Heart left ventricle (tissue), 16 donors: ENCODE measurements at places on chromosomes 4 and X. TPM values are rescaled to one million over a fixed set of nuclear protein-coding genes. Genes with fewer than 3 reads are reported as not detected.
A peak's percentile ranks its signal among the peaks of the same experiment; 100 is the strongest.

The TDO2 gene
- total RNA-seq = not detected

The SHROOM4 gene
- total RNA-seq = 10.8 TPM

The SEPTIN6 gene
- 36.4 TPM for total RNA-seq

DNA sequence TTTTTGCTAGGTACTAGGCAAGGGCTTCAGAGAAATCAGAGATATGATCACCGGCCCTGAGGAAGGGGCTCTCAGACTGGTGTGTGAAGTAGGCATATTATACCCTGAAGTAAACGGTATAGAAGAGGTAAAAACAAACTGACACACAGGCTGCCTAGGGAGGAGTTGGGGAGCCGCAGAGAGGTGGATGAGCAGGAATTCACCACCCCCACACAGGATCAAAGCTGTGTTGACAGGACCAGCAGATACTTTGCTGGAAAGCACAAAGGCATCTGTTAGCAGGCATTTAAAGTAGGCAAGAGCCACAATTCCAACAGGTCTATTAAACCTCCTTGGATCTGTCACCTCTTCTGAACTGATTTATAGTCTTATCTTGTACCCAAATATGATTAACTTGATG, 71.8 kb upstream of the GPR34 start:
- H3K27ac ChIP-seq = no peak overlapping the region
- no peak overlapping the region for H3K4me3 ChIP-seq
- H3K4me1 ChIP-seq = no peaks in the 10 kb centered on the region
- H3K36me3 ChIP-seq = no peaks in the 10 kb centered on the region

DNA sequence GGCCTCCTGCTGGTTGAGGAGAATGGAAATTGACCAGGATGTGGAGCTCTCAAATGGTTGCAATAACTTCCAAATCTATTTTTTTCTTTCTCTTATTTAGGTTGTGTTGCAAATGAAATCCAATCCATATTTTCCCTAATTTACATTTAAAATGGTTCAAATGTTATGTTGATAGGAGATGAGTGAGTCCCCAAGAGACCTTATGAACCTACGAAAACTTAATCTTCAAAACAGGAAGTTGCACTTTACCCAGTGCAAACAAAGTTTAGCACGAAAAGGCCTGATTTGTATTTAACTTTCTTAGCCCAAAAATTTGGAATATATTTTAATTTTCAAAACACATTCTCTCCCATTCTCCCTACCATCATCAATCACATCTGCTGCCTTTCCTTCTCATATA, 59.3 kb upstream of the NDP start:
- H3K4me3 ChIP-seq = no peak overlapping the region
- no peak for DNase-seq
- no peaks in the 10 kb centered on the region for H3K4me1 ChIP-seq

DNA sequence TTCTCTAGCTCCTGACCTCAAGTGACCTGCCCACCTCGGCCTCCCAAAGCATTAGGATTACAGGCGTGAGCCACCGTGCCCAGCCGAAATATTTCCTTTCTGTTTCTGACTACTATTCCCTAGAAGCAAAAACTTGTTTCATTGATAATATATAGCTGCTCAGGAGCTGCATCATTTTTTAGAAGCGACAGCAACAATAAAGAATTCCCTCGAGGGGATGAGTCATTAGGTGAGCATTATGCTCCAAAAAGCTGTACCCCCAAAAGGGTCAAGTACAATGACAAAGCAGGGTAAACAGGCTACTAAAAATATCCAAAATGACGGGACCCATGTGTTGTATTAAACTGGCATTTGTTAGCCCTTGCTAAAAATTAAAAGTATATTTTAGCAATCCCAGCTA, 67.0 kb downstream of the RBM47 start:
- H3K27me3 ChIP-seq = no peaks in the 10 kb centered on the region
- no peak overlapping the region for H3K27ac ChIP-seq
- no peaks in the 10 kb centered on the region for H3K36me3 ChIP-seq
- H3K4me1 ChIP-seq = no peaks in the 10 kb centered on the region
- H3K4me3 ChIP-seq = no peak overlapping the region

DNA sequence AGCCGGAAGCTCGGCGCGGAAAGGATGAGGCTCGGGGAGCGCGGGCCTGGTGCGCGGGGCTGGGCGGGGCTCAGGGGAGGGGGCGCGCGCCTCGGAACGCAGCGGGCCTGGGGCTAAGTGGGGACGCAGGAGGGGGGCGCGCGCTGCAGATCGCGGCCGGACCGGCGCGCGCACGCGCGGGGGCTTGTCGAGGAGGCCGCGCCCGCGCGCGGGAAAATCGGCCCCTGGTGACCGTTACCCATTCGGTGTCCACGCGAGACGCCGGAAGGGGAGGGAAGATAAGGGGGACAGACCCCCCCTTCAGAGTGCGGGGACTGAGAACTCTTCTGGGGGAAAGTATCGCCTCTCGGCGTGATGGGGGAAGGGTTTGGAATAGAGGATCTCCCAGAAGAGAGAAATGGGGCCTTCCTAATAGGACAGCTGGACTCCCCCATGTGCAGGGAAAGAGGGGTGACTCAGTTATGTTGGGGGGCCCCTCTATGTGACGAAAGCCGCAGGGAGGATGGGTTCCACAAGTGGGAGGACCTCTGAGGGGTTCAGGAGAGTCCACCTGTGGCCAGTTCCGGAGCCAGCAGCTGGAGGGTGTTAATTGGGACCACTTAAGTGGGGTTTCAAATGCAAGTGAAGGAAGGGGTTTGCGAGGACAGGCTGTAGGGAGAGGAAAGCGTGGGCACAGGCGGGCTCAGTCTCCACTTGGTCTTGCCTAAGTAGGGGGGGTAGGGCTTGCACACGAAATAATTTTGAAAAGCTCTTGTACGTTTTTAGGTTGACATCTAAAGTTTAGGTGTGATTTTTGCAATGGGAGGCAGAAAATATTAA, 584 bp downstream of the SUV39H1 start:
- H3K4me1 ChIP-seq = no peaks in the 10 kb centered on the region
- H3K27me3 ChIP-seq = no peaks in the 10 kb centered on the region
- no peak overlapping the region for H3K27ac ChIP-seq
- H3K36me3 ChIP-seq = peaks cover 19% of the 10 kb centered on the region
- peak; percentile 23 for DNase-seq
- peak overlapping the region; percentile 61 for H3K4me3 ChIP-seq

DNA sequence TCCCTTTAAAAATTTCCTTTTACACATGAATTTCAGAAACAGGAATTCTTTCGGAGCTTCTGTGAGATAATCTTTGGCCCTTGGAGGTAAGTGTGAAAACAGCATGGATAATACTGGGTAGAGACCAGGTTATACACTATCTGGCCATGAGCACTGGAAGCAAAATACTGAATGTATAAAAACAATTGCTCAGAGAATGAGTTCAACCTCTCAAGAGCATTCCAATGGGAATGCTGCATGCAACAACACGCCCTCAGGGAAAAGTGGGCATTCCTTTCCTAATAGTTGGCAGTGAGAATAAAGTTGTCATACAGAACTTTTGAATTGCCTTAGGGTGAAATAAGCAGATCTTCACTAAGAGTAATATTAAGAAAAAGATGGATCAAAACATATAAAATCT, 574.8 kb upstream of the DIPK2B start:
- H3K27ac ChIP-seq = peak overlapping the region; percentile 35
- H3K27me3 ChIP-seq = no peaks in the 10 kb centered on the region
- no peaks in the 10 kb centered on the region for H3K36me3 ChIP-seq
- no peak overlapping the region for H3K4me3 ChIP-seq
- no peaks in the 10 kb centered on the region for H3K4me1 ChIP-seq
- DNase-seq = no peak
